ENCODE measurements at places on chromosomes 7 and 10.

DNA sequence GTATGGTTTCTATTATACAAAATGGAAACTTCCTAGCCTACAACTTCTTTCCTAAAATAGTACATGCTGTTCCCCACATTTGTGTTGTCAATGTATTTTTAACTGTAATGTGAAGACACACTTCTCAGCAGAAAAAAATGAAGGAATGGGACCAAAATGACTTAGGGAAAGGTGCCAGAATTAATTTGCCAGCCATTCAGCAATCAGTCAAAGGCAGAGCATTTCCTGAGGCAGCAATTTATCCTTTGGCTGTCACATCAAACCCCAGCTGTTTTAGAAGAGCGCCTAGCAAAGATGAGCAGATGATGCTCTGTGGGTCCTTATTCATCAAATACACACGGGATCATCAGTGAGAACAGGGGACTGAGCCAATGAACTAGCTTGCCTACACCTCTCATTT, 592.5 kb downstream of the KCNMA1 start:
- no peak for DNase-seq

GRCh38 chr7:151696721-151697514, 177.2 kb upstream of the RHEB start:
- no peak for DNase-seq

DNA sequence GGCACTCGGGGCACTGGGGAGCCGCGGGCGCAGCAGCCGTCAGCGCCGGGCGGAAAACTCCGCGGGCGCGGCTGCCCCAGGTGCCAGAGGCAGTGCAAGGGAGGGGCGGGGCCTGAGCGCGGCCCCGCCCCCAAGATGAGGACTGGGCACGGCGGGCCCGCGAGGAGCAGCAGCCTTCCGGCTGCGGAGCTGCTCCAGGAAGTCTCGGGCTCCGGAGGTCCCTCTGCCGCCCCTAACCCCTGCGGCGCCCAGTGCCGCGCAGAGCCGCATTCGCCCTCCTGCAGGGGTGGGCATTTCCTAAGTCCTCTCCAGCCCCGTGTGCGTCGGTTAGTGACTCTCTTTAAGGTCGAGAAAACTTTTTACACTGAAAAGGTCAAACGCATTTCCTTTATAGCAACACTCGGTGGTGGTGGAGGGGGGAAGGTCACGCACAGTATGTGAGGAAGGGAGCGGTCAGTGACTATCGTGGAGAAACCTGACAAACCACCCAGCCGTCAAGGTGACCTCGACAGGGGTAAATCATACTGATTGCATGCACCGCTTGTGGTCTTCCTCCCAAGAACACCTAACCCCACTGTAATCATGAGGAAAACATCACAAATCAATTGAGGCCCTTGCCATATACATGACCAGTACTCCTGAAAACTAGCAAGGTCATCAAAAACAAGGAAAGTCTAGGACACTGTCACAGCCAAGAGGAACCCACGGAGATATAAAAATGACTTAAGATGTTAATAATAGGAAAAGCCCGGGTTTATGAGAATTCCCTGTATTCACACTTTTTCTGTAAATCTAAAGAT, at the start of gene ANXA11:
TSS of gene ANXA11 (minus strand) at position 61 of the 800 bp plus-strand sequence. CDS start 32,676 bp downstream, outside the sequence.
- no peak for DNase-seq

DNA sequence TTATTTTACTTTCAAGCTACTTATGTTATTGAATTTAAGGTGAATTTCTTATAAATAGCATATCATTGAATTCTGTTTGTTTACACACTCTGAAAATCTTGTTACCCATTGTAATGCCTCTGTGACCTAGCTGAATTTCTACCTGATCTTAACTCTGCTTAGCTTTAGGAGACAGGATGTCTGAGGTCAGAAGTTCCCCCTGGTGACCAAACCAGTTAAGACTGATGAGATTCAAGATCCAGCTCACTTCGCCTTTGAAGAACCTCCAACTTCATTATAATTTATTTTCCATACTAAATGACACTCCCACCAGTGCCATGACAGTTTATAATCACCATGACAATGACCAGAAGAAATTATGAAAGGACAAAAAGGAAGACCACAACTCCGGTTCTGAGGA, 213.4 kb upstream of the CDC14C start:
- DNase-seq = no peak

DNA sequence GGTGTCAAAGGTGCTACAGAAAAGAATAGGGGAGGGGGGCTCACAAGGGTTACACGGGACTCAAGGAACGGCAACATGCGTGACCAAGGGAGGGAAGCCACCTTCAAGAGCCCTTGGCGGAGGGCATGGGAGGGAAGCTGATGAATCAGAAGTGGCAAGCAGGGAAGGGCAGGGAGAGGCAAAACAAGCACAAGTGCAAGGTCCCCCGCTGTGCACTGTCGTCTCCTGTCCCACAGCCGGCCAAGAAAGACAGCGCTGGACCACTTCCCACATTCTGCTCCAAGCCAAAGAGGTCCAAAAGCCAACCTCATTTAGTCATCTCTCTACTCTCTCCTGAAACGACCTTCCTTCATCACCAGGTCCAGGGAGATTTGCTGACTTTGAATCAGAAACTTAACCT, 102.7 kb downstream of the CALN1 start:
- no peak for DNase-seq

DNA sequence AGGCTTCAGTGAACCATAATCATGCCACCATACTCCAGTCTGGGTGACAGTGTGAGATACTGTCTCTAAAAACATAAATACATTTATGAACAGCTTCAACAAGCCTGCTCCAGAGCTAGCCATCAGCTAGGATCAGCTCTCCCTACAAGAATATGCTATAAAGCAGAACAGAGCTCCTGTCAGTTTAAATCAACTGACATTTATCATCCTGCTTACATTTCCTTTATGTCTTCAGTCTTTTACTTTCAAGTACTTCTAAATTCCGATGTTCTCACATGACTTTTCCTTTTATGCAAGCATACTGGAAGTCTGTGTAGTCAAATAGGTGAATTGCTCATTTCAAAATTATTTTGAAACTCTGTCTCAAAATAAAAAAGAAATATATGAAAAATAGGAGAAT, 64.6 kb downstream of the COA1 start:
- no peak for DNase-seq

- DNase-seq = no peak
Measured at GRCh38 chr10:1210667-1211066, 154.5 kb downstream of the WDR37 start.

- DNase-seq = no peak
Measured at GRCh38 chr10:76113952-76114351, 682.5 kb downstream of the LRMDA start.

DNA sequence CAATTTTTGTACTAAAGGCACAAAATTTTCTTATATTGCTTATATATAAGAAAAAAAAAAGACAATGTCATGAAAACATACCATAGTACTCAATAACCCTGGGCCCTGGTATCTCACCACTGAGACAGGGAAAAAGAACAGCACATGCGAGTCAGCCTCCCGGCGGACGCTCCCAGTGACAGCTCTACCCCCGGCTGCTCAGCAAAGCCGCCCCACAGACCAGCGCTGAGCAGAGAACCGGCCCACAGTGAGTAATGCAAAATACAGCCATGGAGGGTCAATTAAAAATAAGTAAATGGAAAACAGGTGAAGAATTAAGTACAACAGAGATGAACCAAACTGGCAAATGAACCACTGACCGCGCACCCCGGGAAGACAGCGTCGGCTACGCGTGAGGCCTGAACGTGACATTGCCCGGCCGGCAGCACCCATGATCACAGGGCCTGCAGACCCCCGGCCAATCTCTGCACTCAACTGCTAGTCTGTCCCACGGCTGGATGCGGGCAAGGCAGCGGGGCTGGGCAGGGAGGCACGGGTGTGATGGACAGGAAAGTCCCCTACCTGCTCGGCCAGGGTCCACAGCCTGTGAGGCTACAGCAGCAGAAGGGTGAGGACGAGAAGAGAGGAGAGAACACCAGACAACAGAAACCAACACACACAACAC, 175.9 kb downstream of the ZMYND11 start:
- DNase-seq = no peak

DNA sequence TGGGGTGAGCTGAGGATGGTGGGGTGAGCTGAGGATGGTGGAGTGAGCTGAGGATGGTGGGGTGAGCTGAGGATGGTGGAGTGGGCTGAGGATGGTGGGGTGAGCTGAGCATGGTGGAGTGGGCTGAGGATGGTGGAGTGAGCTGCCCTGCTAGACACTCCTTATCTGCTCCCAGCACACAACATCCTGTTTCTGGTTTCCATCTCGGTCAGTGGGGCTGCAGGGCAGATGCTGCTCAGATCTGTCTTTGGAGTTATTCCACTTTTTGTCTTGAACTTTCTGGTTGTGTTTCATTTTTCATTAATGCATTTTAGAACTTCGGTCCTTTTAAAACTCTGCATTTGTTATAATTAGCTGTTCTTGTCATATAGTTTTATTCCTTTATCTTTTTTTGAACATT, 67.9 kb upstream of the ANTXRL start:
- no peak for DNase-seq

GRCh38 chr7:7959979-7960670, 8.5 kb upstream of the GLCCI1 start:
- DNase-seq = no peak

DNA sequence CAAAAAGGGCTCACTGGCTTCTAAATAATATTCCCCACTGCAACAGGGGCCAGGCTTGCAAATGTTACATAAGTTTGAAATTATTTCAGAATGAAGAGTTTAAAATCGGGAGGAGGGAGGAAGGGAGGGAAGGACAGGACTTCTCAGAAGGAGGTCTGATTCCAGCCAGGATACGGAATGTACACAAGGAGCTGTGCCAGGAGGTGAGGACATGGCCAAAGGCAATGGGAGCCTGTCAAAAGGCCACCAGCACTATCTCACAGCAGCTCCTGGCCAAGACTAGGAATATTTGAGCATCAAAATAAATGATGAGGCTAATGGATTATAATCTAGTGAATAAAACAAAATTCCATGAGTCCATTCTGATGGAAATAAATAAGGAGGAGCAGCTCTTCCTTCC, 18.6 kb upstream of the DRGX start:
- DNase-seq = no peak

DNA sequence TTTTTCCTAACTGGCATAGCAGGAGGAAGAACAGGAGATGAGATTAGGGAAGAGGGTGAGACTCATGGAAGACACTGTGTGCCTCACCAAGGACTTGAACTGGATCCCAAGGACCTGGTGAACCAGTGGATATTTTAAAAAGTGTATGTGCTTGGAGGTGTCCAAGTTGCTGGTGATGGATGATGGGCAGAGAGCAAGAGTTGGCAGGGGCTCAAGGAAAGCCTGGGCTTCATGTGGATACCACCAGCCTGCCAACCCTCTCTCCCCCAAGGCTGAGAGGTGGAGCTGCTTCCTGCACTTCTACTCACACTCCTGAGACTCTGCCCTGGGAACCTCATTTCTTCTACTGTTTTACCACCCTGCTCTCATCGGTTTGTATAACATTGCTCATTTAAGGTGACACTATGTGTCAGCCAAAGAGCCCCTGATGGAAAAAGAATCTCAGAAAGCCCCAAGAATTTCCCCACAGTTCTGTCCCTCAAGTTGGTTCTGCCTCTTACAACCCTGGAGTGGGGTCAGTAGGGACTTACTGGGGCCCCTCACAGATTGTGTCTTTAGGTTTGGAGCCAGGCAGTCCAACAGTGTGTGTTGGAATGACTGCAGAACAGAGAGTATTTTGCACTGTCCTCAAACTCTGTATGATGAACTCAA, 56.2 kb upstream of the PDCD4 start:
- DNase-seq = no peak

- DNase-seq = no peak
Measured at GRCh38 chr10:23445591-23445990, 6.7 kb downstream of the OTUD1 start.

GRCh38 chr10:1451362-1451888, 285.9 kb downstream of the ADARB2 start:
- DNase-seq = no peak

GRCh38 chr7:29957521-29958310, 31.9 kb downstream of the SCRN1 start:
- DNase-seq = no peak

DNA sequence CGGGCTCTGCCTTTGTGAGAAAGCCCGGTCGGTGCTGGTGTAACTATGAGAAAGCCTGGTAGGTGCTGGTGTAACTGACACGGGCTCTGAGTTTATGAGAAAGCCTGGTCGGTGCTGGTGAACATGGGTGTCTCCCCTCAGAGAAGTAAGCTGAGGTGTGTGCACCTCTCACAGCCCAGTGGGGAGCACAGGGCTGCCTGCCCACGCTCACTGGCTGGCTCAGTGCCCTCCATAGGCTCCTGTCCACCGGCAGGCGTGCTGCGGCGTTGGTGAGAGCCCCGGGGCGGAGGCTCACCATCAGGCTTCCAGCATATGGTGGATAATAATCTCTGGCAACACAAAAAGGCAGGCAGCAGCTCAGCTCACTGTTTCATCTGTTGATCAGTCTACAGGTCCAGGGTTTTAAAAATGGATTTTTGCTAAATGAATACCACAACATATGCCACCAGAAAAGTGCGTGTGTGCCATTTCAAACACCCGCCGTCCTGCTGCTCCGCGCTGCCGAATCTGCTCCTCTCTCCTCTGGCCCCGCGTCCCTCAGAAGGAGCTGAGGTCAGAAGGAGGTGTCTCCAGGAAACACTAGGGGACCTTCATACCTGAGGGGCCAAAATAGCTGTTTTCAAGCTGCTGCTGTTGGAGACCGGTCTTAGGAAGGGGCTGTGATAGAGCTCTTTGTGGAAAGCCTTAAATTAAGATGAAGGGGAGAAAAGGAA, 365.7 kb downstream of the DNAJB6 start:
- no peak for DNase-seq

- no peak for DNase-seq
Measured at GRCh38 chr7:140773104-140773503, 76.6 kb downstream of the NDUFB2 start.

DNA sequence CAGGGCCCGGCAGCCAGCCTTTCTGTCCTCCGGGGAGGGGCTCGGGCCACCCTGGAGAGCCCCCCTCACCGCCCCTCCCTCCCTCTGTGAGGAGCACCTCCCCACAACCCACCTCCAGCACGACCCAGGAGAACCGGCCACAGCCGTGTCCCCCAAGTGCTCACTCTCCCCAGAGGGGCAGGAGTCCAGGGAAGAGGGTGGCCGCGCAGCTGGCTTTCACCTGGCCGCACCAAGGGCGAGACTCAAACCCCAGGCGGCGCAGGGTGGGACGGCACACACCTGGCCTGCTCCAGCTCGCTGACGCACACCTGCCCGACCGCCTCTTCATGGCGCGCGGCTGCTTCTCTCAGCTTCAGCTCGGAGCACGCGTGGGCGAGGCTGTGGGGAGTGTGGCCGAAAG, 73.4 kb downstream of the CFAP46 start:
- no peak for DNase-seq

DNA sequence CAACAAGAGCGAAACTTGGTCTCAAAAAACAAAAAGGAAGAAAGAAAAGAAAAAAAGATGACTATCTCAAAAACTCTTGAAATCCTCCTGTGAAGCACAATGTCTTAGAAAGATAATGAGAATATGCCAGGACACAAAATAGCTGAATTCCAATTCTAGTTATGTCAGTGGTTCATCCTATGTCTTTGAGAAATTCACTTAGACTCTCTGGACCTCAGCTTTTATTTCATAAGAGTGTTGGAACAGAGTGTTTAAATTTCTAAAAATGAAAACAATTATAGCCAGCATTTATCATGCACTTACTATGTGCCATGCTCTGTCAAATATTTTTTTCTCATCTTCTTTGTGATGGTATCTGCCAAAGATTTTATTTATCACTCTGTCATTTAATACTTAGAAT, 13.3 kb upstream of the HYCC1 start:
- DNase-seq = no peak

- no peak for DNase-seq
Measured at GRCh38 chr10:123301077-123301857, 147.1 kb downstream of the BUB3 start.
